ENCODE measurements at places on chromosomes 13 and 19.

GRCh38 chr13:47901441-47901840 lies 99.6 kb downstream of the SUCLA2 start:
- no peak for DNase-seq

GRCh38 chr19:52600639-52601024 lies 30.5 kb downstream of the ZNF701 start:
- no peak for DNase-seq

DNA sequence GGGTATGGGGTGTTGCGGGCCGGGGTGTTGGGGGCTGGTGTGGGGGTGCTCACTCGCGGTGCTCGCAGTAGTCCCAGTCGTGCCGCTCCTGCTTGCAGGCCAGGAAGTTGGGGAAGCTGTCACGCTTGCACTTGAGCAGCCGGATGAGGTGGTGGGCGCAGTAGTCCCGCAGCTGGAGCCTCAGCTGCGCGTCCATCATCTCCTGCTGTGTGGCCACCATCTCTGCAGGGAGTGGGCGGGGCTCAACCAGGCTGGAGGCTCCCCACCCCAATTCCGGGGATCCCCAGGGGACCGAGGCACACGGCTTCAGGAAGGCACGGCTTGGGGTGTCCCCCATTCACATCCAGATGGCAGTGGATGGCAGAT lies 5.2 kb downstream of the NDUFB7 start:
- no peak for DNase-seq

DNA sequence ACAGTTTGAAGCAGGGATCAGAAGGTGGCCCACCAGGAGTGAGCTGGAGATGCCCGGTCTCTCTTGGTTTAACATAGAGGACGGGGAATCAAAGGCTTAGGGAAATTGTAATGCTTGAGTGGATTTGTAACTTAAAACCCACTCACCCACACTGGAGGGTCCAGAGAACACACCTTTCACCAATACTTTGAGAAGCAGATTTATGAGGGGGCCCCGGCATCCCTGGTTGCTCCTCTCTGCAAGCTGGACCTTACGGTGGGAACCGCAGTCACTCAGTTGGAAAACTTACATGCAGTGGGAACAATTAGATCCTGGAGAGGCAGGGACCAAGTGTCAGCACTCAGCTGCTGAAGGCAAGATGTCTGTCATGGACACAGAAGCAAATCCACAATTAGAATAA lies 20.5 kb downstream of the PPP5C start:
- no peak for DNase-seq

- DNase-seq: no peak
Measured at GRCh38 chr19:41641879-41642485, 15.1 kb upstream of the CEACAM4 start.

GRCh38 chr19:982567-983170 lies 1.5 kb upstream of the WDR18 start:
- no peak for DNase-seq

DNA sequence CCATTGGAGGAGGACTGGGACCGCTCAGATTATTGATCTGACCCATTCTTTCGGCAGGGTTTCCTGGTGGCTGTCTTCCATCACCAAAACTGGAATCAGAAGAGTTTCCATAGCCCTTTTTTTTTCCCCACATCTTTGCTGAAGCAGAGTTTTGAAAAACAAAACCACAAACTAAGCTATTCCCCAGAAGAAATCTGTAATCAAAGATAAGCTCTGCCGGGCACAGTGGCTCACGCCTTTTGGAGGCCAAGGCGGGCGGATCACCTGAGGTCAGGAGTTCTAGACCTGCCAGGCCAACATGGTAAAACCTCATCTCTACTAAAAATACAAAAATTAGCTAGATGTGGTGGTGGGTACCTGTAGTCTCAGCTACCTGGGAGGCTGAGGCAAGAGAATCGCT lies 4.2 kb upstream of the ICAM1 start:
- no peak for DNase-seq

GRCh38 chr19:9937001-9937411 lies 691 bp upstream of the OLFM2 start:
- DNase-seq: no peak

DNA sequence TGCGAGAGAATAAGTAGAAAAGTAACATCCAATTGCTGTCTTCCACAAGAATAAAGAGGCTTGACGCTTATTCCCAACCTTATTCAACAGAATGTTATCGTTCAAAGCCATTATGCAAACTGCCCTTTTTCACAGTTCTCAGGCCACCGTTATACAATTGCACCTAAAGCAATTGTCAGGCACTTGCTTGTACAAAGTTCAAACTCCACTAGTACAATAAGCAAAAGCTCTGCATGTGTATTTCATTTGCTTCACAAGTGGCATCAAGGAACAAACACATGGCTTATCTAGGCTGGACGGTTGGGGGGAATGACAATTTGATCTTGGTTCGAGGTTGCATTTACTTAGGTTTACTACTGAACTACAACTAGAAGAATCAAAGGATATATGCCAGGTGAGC lies 815.6 kb downstream of the EFNB2 start:
- DNase-seq: no peak

GRCh38 chr19:49590971-49591730 lies at the start of gene PRR12:
PRR12 (plus strand) TSS chr19:49591182; CDS start chr19:49591655, 473 bp downstream.
- no peak for DNase-seq

Data from kidney epithelial cell (primary cell).